Lower lobe of right lung (tissue), 2 donors: ENCODE measurements at places on chromosomes 7 and 10. TPM values are rescaled to one million over a fixed set of nuclear protein-coding genes. Genes with fewer than 3 reads are reported as not detected.

DNA sequence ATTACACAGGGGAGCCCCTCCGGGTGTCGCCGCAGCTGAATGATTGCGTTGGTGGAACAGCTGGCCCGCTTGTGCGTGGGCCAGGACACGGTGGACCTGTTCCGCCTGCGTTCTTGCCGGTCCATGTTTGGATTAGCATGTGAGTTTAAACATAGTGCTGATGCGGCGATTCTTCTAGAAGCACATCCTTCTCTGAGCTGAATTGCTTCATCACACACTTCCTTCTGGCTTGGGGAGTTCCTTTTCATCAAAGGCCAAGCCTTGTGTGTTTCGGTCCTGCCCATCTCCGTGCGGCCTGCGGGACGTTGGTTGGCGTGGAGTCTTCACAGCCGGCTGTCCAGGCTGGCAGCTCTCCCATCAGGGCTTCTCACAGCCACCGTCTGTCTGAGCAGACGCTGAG lies 45.5 kb upstream of the SLC29A4 start:
- H3K4me1 ChIP-seq = peaks cover 26% of the 10 kb centered on the region
- H3K36me3 ChIP-seq = peaks cover 6% of the 10 kb centered on the region
- DNase-seq = peak; percentile 73
- peak overlapping the region; percentile 27 for H3K27ac ChIP-seq

GRCh38 chr10:28988980-28989379 lies 299.9 kb upstream of the LYZL1 start:
- no peak for DNase-seq
- H3K36me3 ChIP-seq = no peaks in the 10 kb centered on the region
- no peak overlapping the region for H3K4me3 ChIP-seq
- no peak overlapping the region for H3K27ac ChIP-seq
- H3K4me1 ChIP-seq = peaks cover 19% of the 10 kb centered on the region

- no peaks in the 10 kb centered on the region for H3K4me1 ChIP-seq
- H3K36me3 ChIP-seq = no peaks in the 10 kb centered on the region
- no peak for DNase-seq
- H3K27me3 ChIP-seq = peaks cover 3% of the 10 kb centered on the region
- no peak overlapping the region for H3K27ac ChIP-seq
These were observed 104.2 kb upstream of the ACBD5 start for GRCh38 chr10:27344568-27345454.

GRCh38 chr10:62582804-62583208 lies 208.6 kb downstream of the ZNF365 start:
- H3K27me3 ChIP-seq = no peaks in the 10 kb centered on the region
- H3K4me3 ChIP-seq = no peak overlapping the region
- peaks cover 10% of the 10 kb centered on the region for H3K4me1 ChIP-seq
- peak overlapping the region; percentile 46 for H3K27ac ChIP-seq
- H3K36me3 ChIP-seq = no peaks in the 10 kb centered on the region
- peak; percentile 48 for DNase-seq

DNA sequence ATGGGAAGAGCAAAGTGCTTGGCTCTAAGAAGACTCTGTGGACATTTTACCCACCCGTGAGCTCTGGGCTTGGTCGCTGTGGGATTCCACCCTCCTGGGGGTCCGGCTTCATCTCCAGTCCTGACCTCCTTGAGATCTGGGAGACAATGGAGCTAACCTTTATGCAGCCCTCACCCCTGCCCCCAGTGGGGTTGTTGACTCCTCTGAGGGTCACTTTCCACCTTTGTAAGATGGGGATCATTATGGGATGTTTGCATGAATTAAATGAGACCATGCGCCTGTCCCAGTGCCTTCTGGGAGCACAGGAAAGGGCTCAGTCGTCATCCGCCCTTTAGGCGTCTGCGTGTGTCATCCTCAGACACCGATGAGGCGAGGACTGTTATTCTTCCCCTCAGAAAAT lies 237.2 kb downstream of the SKAP2 start:
- no peaks in the 10 kb centered on the region for H3K36me3 ChIP-seq
- no peak overlapping the region for H3K27ac ChIP-seq
- no peaks in the 10 kb centered on the region for H3K4me1 ChIP-seq
- H3K4me3 ChIP-seq = no peak overlapping the region

GRCh38 chr7:95586951-95587301 lies 9.4 kb downstream of the PDK4 start:
- peak overlapping the region; percentile 12 for H3K4me3 ChIP-seq
- DNase-seq = no peak
- H3K36me3 ChIP-seq = peaks cover 86% of the 10 kb centered on the region
- peak overlapping the region; percentile 7 for H3K27ac ChIP-seq
- peaks cover 56% of the 10 kb centered on the region for H3K4me1 ChIP-seq

Gene TCERG1L
- not detected for total RNA-seq

Gene PCLO
- 2.9 TPM for total RNA-seq
